Activated T-helper 2 cell treated with anti-CD3 and anti-CD28 coated beads, Interferon-gamma antibody, Interleukin-2, Interleukin-4, amounts not matched to agents 10 μg/mL and 5 μg/mL and 100 μg/mL, durations not matched to agents 14 hours and 24 hours and 36 hours (primary cell): ENCODE measurements at places on chromosomes 11 and 22. TPM values are rescaled to one million over a fixed set of nuclear protein-coding genes. Genes with fewer than 3 reads are reported as not detected.
A peak's percentile ranks its signal among the peaks of the same experiment; 100 is the strongest.

- DNase-seq, result no peak
Measured at GRCh38 chr22:48952256-48953102, 875.2 kb downstream of the BRD1 start.

GRCh38 chr11:64568584-64569140 is 22.4 kb upstream of the SLC22A12 start:
- no peak for DNase-seq

LGALS1 gene
- 892 and 921 TPM in 2 replicates for total RNA-seq

GRCh38 chr11:1387961-1388762 is 1.6 kb upstream of the BRSK2 start:
- DNase-seq, result no peak

GRCh38 chr22:18088825-18089568 is 11.2 kb downstream of the PEX26 start:
- no peak for DNase-seq

GRCh38 chr11:19539861-19540260 is 172.8 kb upstream of the NAV2 start:
- DNase-seq, result no peak

SLC1A2 gene
- not detected in 2 replicates for total RNA-seq

OR5B21 gene
- total RNA-seq, result 0.46 and 0.48 TPM in 2 replicates

DNA sequence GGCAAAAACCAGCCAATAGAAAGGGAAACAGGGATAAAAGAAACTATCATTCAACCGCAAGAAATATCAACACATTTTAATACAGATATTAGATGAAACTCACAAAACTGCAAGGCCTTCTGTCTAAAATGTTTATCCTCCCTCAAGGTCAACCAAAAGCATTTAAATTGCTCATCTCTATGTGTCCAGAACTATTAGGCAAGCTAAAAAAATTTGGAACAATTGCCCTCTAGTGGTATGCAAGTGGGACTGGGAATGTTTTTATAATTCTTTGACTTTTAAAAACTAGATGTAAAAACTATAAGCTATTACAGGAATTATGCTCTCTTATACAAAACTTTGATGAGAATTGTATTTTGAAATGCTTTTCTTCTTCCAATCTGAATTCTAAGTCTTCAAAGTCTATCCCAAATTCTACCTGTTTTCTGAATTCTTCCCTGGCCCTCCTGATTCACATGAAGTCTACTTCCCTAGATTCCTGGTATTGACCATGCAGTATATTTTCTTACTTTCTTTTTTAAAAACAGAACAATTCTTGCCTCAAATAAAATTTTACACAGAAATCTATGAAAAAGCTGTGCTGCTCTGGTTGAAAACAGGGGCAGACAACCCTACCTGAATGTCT is 4.9 kb downstream of the CWC15 start:
- no peak for DNase-seq

SUSD2 gene
- 0.32 and 0.64 TPM in 2 replicates for total RNA-seq

DNA sequence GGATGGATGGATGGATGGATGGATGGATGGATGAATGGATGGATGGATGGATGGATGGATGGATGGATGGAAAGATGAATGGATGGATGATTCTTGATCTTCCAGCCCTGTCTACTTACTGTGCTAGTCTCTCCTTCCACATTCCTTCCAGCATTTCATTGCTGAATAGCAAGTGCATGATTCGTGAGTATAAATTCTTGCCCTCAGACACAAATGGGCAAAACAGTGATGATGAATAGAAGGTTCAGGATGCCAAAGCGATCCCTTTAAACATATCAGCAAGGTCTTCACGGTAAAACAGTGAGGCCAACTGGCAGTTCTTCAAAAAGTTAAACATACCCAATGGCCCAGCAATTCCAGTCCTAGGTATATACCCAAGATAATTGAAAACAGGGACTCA is 400.2 kb downstream of the MN1 start:
- no peak for DNase-seq

DNA sequence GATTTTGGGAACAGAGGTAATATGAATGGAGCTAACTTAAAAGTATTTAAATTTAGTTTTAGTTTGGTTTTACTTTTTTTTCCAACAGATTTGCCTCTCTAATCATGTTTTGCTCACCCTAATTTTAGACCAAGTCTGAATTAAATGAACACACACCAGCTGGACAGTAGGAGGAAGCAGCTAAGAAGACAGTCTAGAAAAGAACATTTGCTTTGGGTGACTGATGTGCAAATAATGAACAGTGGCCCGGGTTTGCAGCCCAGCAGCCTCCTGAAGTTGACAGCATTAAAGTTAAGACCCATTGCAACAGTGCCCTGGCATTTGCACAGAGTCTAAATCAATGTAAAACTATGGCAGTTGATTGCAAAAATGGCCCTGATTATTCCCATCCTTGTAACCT is 66.4 kb upstream of the SORL1 start:
- DNase-seq, result no peak

DNA sequence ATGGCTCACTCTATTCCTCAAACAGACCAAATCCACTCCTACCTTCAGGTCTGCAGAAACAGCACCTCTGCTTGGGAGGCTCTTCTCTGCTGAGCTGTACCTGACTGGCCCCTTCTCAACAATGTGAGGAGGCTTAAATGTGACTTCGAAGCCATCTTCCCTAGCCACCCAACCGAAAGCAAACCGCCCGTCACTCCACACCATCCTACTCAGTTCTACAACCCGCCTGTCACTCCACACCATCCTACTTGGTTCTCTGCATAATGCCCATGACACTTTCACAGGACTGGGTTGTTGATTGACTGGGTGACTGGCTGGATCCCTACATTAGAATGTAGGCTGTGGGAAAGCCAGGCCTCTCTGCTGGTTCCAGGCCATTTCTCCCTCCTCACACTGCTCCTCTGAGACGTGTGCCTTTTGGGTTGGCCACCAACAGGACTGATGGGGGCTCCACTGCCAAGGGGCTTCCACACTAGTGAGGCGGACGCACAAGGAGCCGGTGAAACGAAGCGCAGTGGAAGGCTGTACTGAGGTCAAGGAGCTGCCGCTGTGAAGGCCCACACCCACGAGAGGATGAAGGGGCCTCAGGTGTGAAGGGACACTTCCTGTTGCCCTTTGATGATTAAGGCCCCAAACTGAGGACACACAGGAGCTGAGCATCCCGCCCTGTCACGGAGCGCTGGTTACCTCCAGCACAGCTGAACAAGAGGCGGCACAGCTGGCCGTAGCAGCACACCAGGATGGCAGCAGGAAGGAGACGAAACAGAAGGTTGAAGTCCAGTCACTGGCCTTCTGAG is 47.5 kb upstream of the SPATA19 start:
- DNase-seq, result no peak

DNA sequence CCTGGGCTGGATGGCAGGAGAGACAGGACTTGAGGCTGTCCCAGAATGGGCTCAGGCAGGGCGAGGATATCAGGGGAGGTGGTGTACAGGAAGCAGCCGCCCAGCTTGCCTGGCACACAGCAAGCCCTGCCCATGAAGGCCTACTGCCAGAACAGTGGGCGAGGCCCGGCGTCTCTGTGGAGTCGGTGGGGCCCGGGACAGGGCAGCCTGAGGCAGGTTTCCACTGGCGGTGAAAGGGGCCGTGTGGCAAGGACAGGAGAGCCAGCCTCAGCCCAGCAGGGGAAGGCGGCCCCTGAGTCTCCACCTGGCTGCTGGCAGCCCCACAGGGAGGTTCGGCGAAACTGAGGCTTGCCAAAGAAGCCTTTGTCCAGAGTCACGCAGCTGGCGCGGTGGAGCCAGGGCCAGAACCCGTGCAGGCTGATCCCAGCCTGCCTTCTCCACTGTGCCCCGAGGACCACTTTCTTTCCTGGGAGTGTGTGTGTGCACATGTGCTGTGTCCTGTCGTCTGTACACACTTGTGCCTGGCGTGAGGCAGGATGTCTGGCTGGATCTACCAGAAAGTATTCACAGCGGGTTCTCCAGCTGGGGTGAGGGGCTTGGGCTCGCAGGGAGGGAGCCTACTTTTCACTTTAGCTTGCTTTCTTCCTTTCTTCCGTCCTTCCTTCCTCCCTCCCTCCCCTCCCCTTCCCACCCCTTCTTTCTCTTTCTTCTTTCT is 1.2 kb downstream of the TSPO start:
- DNase-seq, result peak; percentile 38

- no peak for DNase-seq
Measured at GRCh38 chr11:7638710-7639642, 34.3 kb downstream of the CYB5R2 start.

DNA sequence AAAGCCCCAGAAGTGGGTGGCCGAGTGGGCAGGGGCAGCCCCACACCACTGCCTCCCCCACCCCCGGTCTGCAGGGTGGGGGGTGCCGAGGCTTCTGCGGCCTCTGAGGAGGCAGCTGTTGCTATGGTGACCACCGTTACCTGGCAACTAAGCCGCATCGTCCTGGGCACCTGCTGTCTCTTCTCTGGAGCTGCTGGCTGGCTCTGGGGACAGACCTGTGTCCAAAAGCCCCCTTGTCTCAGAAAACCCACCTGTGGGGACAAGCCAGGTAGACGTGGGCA is 79.9 kb upstream of the PRR5 start:
- peak; percentile 21 for DNase-seq
